ENCODE measurements at places on chromosomes 1 and 21. TPM values are rescaled to one million over a fixed set of nuclear protein-coding genes. Genes with fewer than 3 reads are reported as not detected.

AMY1A gene
- total RNA-seq, result not detected

LRRC38 gene
- total RNA-seq, result not detected

C1orf167 gene
- not detected for total RNA-seq

TIE1 gene
- total RNA-seq, result 0.23 TPM

GBP5 gene
- 110 TPM for total RNA-seq

SNX27 gene
- 31.6 TPM for total RNA-seq

APOBEC4 gene
- total RNA-seq, result not detected

CFAP126 gene
- not detected for total RNA-seq

- no peak overlapping the region for H3K27ac ChIP-seq
- no peaks in the 10 kb centered on the region for H3K4me1 ChIP-seq
- H3K27me3 ChIP-seq, result no peaks in the 10 kb centered on the region
- DNase-seq, result no peak
- H3K36me3 ChIP-seq, result no peaks in the 10 kb centered on the region
Observed at GRCh38 chr1:83800066-83800465, 198.9 kb downstream of the TTLL7 start.

DNA sequence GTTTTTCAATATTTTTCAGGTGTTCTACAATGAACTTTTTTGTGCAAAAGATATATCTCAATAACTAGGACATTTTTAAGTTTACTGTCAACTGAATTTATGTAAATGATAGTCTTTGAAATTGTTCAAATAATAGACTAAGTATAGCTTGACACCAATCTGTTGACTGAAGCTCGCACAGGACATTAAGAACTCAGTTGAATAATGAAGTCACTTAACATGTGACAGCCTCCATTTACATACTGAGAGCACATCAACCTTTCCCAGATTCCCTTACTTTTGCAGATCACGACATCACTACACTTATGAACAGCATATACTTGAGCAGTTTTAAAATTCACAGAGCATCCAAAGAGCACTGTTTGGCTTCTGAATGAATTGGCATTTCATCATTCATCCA is 268.2 kb downstream of the LRRC7 start:
- no peaks in the 10 kb centered on the region for H3K36me3 ChIP-seq
- no peak overlapping the region for H3K27ac ChIP-seq
- DNase-seq, result no peak
- no peak overlapping the region for H3K4me3 ChIP-seq
- H3K27me3 ChIP-seq, result no peaks in the 10 kb centered on the region

DNA sequence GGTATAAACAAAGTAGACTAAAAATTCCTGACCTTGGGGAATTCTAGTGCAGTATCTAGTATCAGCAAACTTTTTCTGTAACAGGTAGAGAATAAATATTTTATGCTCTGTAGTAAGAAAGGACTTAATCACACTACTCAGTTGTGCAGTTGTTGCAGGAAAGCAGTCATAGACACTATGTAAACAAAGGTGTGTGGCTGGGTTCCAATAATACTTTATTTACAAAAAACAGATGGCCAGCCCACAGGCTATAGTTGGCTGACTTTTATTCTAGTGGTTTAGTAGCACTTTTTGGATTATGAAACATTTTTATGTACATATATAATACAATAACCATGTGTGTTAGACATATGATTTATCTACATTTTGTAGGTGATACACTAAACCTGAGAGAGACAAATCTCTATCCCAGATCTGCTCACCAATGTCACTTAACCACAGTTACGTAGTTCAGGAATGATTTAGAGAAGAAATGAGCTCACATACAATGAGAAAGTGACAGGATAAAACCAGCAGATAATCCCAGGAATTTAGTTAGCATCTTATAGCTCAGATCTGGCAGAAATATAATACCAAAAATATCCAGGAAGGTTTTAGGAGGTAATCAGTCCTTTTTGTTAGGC is 56.1 kb downstream of the MIER1 start:
- H3K27ac ChIP-seq, result peak overlapping the region; percentile 83
- no peaks in the 10 kb centered on the region for H3K27me3 ChIP-seq
- DNase-seq, result no peak

DNA sequence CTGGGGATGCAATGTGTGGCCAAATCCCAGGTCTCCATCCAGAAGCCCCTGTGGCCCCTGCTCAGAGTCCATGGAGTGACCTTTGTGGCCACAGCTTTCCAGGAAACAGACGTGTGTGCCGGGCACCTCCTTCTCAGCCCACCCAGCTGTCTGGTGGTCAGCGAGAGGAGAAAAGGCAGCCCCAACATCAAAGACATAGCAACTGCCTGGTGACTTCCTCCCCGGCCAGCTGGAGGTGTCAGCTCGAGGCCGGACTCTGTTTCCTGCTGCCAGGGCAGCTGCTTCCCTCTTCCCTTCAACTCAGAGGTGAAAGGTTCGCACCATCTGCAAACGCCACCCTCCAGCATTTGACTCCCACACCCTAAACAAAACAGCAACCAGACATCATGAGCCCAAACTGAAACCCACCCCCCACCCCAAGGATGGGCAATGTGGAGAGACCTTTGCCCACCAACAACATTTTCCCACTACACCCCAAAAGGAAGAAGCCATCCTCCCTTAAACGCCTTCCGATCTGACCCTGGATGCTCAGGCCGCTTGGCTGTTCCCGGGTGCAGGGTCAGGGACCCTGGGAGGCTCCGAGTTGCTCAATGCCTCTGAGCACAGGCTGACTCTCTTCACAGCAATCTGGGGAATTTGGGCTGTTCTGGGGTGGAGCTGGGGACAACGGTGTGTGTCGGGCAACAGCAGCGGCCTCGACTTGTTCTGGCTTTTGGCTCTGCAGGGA is 162.3 kb downstream of the PSMG1 start:
- no peaks in the 10 kb centered on the region for H3K27me3 ChIP-seq
- H3K36me3 ChIP-seq, result no peaks in the 10 kb centered on the region
- no peak overlapping the region for H3K4me3 ChIP-seq
- H3K27ac ChIP-seq, result no peak overlapping the region

GRCh38 chr1:212587016-212587887 is 21.3 kb upstream of the ATF3 start:
- no peak for DNase-seq
- no peaks in the 10 kb centered on the region for H3K36me3 ChIP-seq
- H3K27me3 ChIP-seq, result peaks cover 54% of the 10 kb centered on the region
- H3K27ac ChIP-seq, result no peak overlapping the region
- no peaks in the 10 kb centered on the region for H3K4me1 ChIP-seq

DNA sequence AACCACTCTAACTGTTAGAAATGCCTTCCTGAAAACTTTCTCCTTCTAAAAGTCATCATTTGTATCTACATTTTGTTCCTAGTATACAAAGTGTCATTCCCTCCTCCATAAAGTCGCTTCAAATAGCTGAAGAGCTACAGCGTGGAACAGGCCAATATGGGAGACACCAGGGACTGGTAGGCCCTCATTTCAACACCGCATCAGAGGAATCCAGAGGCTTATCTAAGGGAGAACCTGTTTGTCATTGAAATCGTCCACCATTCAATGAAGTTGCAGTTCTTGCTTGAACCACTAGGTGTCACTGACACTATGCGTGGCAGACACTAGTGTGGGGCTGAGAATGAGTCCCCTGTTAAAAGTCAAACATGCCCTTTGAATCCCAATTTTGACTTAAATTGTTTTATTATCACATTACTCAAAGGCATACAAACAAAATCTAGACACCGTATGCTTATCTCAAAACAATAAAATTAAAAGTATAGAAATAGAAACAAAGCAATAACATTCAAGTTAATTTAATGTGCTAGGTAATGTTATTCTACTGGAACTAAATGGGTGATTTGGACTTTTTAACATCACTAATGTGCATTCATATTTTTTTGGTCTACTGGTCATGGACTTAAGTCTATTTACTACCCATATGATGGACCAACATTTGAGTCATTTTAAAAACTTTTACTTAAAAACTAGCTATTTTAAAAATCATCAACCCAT is 182.3 kb downstream of the FCRL5 start:
- H3K36me3 ChIP-seq, result no peaks in the 10 kb centered on the region
- no peak overlapping the region for H3K4me3 ChIP-seq
- H3K27ac ChIP-seq, result no peak overlapping the region
- peaks cover 13% of the 10 kb centered on the region for H3K27me3 ChIP-seq

DNA sequence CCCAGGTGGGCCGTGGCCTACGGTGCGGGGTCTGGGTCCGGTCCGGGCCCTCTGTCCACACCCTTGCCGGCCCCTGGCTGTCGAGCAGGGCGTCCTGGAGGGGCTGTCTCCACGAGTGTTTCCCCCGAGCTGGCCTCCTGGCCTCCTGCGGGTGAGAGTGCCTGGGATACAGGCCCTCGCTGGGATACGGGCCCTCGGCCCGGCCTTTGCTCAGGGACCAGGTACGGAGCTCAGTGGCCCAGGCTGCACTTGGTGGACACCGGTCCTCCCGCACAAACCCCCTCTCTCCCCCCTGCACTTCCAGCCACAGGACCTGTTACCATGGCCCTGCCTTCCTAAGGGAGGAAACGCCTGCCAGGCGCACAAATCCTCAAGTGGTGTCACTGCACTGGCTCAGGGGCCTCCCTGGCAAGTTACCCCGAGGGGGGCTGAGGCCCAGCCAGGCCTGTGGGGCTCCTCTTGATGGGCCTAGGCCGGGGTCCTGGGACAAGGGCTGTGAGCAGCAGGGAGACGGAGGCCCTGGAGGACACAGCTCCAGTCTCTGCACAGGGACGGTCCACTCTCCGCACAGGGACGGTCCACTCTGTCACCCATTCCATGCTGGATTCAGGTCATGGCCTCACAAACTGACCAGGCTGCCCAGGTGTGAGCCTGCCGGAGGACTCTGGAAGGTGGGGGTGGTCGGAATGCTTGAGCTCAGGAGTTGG is 18.2 kb upstream of the RNF223 start:
- H3K27ac ChIP-seq, result no peak overlapping the region
- H3K36me3 ChIP-seq, result peaks cover 2% of the 10 kb centered on the region
- DNase-seq, result no peak
- H3K27me3 ChIP-seq, result no peaks in the 10 kb centered on the region

DNA sequence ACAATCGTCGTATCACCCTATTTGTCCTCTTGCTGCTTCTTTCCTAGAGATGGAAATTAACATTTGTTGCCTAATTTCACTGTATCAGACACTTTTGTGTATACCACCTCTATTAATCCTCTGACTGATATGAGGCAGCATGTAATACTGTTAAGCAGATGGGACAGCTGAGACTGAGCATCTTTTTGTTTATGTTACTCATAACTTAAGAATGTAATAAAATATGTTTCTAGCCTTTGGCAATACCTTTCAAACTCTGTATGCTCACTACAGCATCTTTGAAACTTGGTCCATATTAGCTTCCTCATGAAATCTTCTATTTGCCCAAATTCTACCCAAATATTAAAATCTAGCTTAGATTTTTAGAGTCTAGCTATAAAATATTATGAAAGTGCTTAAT is 2.3 kb downstream of the OR14K1 start:
- H3K4me1 ChIP-seq, result no peaks in the 10 kb centered on the region
- H3K36me3 ChIP-seq, result no peaks in the 10 kb centered on the region
- DNase-seq, result no peak
- H3K27me3 ChIP-seq, result no peaks in the 10 kb centered on the region
- H3K27ac ChIP-seq, result no peak overlapping the region

- no peaks in the 10 kb centered on the region for H3K4me1 ChIP-seq
- H3K27me3 ChIP-seq, result no peaks in the 10 kb centered on the region
- H3K36me3 ChIP-seq, result no peaks in the 10 kb centered on the region
- no peak for DNase-seq
- H3K27ac ChIP-seq, result no peak overlapping the region
Observed at GRCh38 chr1:94621395-94621794, 79.8 kb upstream of the F3 start.

GRCh38 chr1:214259353-214259977 is 21.5 kb upstream of the SMYD2 start:
- H3K27ac ChIP-seq, result no peak overlapping the region
- H3K27me3 ChIP-seq, result peaks cover 56% of the 10 kb centered on the region
- H3K4me1 ChIP-seq, result peaks cover 19% of the 10 kb centered on the region
- H3K4me3 ChIP-seq, result no peak overlapping the region

GRCh38 chr1:160954158-160955104 is at the start of gene ITLN2:
TSS of gene ITLN2 (minus strand) at chr1:160954809. CDS start at chr1:160954741, 68 bp downstream.
- H3K27me3 ChIP-seq, result peaks cover 2% of the 10 kb centered on the region
- no peaks in the 10 kb centered on the region for H3K36me3 ChIP-seq
- DNase-seq, result peak; percentile 84
- peaks cover 6% of the 10 kb centered on the region for H3K4me1 ChIP-seq
- no peak within 1 kb of the TSS for H3K27ac ChIP-seq

DNA sequence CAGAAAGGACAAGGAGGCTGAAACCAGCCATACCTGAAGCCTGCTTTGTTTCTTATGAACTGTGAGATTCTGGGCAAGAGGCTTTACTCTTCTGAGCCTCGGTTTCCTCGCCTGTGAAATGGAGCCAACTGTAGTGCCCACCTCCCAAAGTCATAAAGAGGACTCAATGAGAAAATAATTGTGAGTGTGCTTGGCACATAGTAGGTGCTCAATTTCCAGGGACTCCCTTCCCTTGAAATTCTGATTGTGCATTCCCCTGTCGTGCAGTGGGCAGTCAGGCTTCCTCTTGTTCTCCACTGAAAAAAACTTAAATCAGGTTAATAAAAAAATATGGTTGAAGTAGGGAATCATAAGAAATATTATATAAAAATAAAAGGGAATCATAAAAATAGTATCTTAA is 37.5 kb upstream of the RUNX3 start:
- H3K4me3 ChIP-seq, result no peak overlapping the region
- no peaks in the 10 kb centered on the region for H3K27me3 ChIP-seq
- H3K27ac ChIP-seq, result peak overlapping the region; percentile 97
- H3K36me3 ChIP-seq, result peaks cover 20% of the 10 kb centered on the region
- no peak for DNase-seq

DNA sequence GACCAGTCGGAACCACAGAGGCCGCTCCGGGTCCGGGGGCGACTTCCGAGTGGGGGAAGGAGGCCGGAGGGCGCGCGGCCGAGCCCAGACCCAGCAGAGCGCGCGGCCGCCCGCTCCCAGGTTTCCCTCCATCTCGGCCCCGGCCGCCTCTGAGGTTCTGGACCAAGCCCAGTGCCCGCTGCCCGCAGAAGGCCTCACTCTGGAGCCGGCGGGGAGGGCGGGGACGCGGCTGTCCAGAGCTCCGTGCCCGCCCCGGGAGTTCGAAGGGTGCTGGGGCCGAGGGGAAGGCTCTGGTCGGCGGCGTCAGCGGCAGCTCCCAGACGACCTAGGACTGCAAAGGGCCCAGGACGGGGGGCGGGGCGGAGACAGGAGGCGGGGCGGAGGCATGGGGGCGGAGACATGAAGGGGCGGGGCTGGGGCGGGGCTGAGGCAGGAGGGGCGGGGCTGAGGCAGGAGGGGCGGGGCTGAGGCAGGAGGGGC is 48.0 kb upstream of the SLC19A1 start:
- peaks cover 2% of the 10 kb centered on the region for H3K36me3 ChIP-seq
- DNase-seq, result peak; percentile 91
- peak overlapping the region; percentile 58 for H3K4me3 ChIP-seq
- H3K27me3 ChIP-seq, result peaks cover 22% of the 10 kb centered on the region
- no peak overlapping the region for H3K27ac ChIP-seq

- H3K27ac ChIP-seq, result no peak overlapping the region
- no peaks in the 10 kb centered on the region for H3K27me3 ChIP-seq
- H3K4me1 ChIP-seq, result peaks cover 41% of the 10 kb centered on the region
- DNase-seq, result no peak
- peaks cover 7% of the 10 kb centered on the region for H3K36me3 ChIP-seq
Observed at GRCh38 chr1:185427264-185427663, 110.2 kb upstream of the IVNS1ABP start.

Data from activated CD4-positive, alpha-beta T cell treated with anti-CD3 and anti-CD28 coated beads, Interleukin-2, amount 10 ng/mL, durations not matched to agents 24 days and 14 days (primary cell).